ENCODE measurements at places on chromosomes 2 and 18.
A peak's percentile ranks its signal among the peaks of the same experiment; 100 is the strongest.

GRCh38 chr18:63142594-63143225 is 176.9 kb downstream of the BCL2 start:
- no peak for DNase-seq

DNA sequence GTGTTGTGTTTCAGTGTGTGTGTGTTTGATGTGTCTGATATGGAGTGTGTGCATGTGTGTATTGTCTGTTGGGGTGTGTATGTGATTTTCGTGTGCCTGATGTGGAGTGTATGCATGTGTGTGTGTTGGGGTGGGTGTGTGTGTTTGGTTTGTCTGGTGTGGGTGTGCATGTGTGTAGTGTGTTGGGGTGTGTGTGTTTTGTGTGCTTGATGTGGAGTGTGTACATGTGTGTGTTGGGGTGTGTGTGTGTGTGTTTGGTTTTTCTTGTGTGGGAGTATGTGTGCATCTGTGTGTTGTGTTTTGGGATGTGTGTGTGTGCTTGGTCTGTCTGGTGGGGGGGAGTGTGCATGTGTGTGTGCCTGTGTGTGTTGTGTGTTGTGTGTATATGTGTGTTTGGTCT is 247.4 kb upstream of the ST6GAL2 start:
- no peak for DNase-seq

DNA sequence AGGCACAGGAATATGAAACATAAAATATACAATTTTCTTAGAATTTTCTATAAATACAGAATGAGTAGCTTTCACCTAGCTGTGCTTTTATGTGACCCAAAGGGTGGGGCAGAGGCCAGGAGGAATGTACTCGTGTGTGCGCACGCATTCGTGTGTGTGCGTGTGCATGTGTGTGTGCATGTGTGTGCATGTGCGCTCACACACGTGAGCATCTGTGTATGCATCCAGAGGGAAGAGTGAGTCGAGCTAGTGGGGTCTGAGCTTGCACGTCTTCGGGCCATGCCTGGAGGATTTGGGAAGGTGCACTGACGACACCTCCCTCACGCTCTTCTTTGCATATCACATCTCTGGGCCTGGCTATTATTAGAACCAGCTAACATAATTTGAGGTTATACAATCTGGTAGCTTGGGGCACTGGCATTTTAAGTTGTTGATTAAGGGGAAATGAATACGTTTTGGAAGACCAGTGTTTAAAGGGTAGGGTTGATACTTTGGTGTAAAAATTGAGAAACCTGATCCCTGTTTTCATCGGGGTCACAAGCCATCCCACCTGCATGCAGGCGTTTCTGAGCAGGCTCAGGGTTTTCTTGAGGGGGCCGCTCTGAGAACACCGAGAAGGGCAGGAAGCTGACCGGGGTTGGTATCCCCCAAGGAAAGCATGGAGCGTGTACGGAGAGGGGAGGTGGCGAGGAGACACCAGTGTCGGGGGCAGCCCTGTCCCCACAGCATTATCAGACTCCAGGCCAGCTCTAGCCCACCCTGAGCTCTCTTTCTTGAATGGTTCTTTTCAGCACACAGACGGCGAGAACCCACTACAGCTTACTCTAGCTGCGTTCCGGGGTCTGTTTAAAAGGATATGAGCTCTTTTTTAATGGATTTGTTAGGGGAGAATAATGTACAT is 85.3 kb downstream of the LRRFIP1 start:
- no peak for DNase-seq

DNA sequence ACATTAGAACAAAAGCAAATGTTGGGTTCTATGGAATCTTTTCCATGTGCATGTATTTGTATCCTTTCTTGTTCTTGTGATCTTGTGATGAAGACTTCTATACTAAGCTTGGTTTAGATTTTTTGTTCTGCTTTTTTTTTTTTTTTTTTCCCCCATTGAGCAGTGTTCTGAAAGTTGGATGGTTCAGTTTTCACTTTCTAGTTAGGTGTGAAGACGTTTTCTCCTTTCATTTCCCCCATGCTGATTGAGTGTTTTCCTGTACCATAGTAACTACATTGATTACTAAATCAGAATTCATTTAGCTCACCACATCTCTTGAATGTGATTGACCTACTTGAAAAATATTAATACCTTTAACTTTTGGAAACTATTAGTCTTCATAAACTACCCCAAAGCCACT is 34.1 kb downstream of the NOP58 start:
- DNase-seq, result no peak

- no peak for DNase-seq
These were observed 1.3 kb downstream of the SIX2 start for GRCh38 chr2:45007961-45008295.

GRCh38 chr2:197677483-197677882 is 2.1 kb upstream of the RFTN2 start:
- DNase-seq, result no peak

DNA sequence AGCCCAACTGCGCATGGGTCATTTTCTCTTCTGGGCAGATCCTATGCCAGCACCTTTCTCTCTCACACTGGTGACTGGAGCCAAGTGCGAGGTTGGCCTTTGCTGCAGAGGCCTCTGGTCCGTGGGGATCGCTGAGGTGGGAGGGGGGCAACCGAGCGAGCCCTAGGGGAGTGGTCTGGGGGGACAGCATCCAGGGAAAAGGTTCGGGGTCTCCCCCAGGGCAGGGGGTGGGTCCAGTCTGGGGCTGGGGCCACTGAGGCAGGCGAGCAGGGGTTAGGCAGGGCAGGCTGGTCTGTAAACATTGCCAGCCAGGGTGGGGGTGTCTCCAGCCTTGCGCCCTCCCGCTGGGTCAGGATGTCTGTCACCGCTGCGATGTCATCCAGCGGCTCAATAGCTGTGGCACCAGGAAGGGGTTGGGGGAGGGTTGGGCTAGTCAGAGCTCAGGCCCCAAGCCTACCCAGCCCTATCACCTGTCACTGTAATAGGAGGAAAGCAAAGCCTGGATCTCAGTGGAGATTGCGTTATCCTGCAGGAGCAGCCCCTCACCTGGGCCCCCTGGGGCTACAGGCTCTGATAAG is 4.7 kb downstream of the WDR54 start:
- DNase-seq, result no peak

DNA sequence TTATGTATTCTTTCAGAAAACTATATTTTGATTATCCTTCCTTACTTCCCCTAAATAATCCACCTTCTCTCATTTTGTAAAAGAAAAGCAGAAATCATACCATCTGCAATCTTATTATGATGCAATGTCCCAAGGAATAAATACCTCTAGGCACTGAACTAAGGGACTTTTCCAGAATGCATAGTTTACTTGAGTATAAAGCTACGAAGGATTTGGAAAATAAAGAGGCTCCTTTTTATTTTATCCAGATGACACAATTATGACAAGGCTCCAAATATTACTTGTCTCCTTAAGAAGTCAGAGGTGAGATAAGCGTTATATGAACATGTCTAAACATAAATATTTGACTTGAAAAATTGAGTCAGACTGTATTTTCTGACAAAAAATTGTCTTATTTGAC is 72.1 kb downstream of the COL3A1 start:
- DNase-seq, result no peak

- DNase-seq, result peak; percentile 69
These were observed 149.8 kb downstream of the TANC1 start for GRCh38 chr2:159118115-159118858.

GRCh38 chr2:48341551-48342133 is 188.3 kb upstream of the STON1 start:
- no peak for DNase-seq

DNA sequence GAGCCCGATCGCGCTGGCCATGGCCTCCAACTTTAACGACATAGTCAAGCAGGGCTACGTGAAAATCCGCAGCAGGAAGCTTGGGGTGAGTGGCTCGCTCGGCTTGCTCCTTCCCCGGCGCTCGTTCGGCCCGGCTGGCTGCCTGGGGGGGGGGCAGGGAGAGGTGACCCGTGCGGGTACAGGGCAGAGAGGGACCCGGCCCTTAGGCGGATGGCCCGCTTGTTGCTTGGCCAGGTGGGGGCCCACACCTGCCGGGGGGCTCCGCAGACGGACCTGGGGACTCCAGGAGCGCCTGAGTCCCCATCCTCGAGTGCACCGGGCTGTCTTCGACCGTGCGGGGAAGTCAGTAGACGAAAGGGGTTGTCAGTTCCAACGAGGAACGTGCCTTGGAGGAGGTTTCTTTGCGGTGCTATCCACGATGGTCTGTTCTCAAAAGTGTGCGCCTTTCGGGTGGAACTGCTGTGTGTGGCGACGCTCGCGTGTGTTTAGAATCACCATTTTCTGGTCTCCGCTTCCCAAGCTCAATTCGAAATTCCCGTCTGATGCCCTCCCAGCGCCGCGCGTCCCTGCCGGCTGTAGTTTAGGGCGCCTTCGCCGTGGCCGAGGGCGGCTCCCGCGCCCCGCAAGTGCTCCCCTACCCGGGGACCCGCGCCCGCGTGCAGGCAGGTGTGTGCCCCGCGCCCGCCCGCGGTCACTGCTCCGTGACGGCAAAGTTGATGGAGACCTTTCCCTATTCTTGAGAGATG is 711 bp downstream of the DOK6 start:
- DNase-seq, result peak; percentile 87

DNA sequence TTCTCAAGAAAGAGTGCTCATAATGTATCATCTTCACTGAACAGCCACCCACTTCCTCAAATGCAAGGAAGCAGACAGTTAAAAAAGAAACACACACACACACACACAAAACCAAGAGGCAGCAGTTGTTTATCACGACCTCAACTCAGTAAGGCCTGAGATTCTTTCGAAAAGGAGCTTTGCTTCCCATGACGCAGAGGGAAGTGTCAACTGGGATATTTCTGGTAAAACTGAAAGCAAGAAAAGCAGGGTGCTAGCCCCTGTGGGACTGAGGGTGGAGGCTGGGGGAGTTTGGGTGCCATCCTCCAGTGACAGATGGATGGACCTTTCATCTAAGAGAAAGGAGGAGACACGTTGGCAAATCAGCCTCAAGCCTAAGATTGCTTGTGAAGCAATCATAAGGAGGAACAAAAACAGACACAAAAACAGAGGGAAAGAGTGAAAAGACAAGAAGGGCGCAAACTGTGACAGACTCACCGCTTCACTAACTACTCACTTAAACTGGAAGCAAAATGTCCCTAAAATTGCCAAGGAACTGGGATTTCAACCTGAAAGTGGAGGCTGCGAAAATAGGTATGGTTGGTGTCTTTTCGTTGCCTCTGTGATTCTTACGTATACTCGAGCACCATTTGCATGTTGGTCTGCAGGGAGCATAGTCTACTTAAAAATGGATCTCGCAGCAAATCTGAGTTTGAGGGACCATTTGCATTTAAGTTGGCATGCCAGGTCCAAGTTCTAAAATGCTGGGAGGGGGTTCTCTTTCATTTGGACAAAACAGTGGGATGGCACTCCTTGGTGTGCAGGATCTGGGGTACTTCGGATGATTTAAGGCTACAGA is at the start of gene ARHGAP25:
Gene ARHGAP25, plus strand, starts transcription at position 124 of the 838 bp plus-strand sequence. Its CDS starts 389 bp downstream, at position 513.
- DNase-seq, result no peak

- DNase-seq, result peak; percentile 71
These were observed 100.8 kb downstream of the NEDD4L start for GRCh38 chr18:58144671-58145285.

DNA sequence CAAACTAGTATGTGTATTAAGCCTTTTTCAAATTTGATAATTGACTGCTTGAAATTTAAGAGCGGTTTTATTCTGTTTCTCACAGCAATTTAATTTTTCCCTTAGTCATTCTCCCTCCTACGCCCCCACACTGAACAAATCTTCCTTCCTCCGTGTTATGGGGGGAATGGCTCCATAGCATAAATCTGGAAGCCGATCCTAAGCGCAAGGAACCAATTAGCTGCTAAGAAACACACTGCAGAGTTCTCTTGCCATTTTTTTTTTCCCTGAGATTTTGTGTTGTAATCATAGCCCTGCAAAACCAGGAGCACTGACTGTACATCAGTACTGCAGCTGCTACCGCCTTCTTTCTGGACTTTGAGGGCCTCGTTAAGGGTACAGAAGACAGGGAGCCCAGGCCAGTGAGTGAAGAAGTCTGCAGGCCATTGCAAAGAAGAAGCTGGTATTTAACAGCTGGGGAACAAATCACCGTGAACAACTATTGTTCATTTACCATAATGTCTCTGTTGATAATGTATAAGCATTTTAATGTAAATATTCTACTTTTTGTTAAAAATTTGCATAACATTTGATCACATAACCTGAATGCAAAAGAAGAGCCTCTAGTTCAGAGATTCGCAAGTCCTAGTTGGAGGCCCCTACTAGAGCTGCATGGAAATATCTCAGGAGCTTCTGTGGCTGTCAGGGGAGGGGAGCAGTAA is 264.0 kb downstream of the LRATD1 start:
- no peak for DNase-seq

- DNase-seq, result no peak
These were observed 71.0 kb downstream of the STEAP3 start for GRCh38 chr2:119294671-119295070.

- no peak for DNase-seq
These were observed 7.2 kb downstream of the SNED1 start for GRCh38 chr2:241005569-241005968.

DNA sequence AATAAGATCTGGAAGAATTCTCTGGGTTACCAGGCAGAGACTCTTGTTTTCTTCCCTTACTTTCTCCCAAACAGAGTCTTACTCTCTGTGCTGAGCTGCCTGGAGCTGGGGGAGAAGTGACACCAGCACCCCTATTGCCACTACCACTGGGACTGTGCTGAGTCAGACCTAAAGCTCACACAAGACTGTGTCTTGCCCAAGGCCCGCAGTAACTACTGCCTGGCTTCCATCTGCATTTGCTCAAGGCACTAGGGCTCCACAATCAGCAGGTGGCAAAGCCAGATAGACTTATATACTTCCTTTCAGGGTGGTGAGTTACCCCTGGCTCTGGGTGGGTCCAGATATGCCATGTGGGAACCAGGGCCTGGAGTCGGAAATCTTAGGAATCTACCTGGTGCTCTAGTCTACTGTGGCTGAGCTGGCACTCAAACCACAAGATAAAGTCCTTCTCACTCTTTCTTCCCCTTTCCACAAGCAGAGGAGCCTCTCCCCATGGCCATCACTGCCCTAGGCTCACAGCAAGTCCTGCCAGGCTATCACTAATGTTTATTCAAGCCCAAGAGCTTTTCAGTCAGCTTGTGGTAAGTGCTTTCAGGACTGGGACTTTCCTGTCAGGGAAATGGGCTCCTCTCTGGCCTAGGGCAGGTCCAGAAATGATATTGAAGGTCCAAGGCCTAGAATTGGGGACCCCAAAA is 27.6 kb upstream of the SERPINB2 start:
- DNase-seq, result no peak

DNA sequence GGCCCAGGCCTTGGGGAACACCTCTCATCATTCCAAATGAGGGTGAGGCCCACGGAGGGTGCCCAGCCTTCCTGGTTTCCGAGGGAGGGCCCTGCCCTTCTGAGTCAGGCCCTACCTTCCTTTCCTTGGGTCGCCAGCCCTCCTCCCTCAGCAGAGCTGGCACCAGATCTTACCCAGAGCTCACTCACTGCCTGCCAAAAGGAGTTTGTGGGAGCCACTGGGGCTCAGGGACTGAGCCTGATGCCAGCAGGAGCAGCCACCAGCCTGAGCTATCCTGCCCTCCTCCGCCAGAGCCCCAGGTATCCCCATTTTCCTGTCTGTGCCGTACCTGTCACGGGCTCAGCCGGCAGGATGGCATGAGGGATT is 64.1 kb downstream of the NRP2 start:
- DNase-seq, result no peak

DNA sequence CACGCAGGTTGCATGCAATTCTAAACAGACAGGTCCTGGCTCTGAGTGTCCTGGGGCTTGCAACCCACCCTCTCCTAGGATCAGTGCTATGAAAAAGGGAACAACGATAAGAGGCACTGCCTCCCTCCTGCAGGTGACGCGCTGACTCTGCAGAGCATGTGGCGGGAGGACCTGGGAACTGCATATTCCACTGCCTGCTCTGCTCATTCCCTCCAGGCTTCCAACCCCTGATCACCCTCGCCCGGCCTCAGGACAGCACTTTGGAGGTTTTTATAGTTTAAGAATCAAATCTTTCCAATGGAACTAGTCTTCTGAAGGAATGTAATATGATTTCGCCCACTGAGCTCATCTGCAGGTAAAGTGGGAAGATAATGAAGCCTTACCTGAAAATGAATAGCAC is 8.5 kb downstream of the CHST10 start:
- DNase-seq, result no peak
